ENCODE measurements at places on chromosomes 1 and 21. TPM values are rescaled to one million over a fixed set of nuclear protein-coding genes. Genes with fewer than 3 reads are reported as not detected.

The FALEC gene
- not detected for polyA plus RNA-seq

The AMY1A gene
- polyA plus RNA-seq = not detected

The NBPF6 gene
- not detected for polyA plus RNA-seq

The TRPM2 gene
- 0.17 TPM for polyA plus RNA-seq

The TNFRSF18 gene
- polyA plus RNA-seq = 2.7 TPM

The SLC22A15 gene
- polyA plus RNA-seq = 2.1 TPM

The BNIPL gene
- polyA plus RNA-seq = 3.3 TPM

The CHI3L1 gene
- polyA plus RNA-seq = 1.0 TPM

The LMX1A gene
- 0.03 TPM for polyA plus RNA-seq
